ENCODE measurements at places on chromosomes 13 and 19. TPM values are rescaled to one million over a fixed set of nuclear protein-coding genes. Genes with fewer than 3 reads are reported as not detected.
A peak's percentile ranks its signal among the peaks of the same experiment; 100 is the strongest.

- no peak for DNase-seq
Observed at GRCh38 chr19:39046037-39046821, 13.9 kb upstream of the FBXO27 start.

DNA sequence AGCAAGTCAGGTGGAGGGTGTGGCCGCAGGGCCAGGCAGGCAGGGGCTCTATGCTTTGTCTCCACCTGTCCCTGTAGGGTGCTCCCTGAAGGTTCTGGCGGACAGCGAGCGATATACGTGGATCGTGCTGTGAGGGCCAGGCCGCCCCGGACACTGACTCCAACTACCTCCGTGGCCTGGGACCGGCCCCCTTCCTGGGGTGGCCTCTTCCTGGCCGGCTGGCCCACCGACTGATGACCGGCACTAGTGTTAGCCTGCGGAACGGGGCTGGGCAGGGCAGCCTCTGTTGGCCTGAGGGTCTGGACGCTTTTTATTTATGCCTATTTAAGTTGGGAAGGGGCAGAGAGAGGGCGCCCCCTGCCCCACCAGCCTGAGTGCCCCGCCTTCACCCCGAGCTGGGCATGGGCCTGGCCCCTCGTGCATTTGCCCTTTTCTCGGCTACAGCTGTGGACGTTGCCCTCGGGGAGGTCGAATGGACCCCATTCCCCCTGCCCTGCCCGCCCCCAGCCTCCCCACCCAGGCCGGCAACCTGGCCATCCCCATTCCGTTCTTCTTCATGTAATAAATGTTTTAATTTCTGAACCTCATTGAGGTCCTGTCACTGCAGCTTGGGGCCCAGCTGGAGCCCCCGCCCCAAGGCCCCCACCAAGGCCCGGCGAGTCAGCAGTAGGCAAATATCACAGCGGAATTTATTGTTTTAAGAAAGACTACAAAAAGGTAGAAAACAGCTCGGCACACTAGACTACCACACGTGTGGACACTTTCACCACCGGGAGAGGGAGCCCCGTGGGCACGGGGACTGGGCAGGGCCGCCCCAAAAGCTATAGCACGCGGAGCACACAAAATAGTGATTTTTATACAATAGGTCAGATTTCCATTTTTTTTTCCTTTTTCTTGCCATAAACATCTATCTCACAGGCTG is 8.8 kb downstream of the DCAF15 start:
- no peak for DNase-seq

- DNase-seq: no peak
Observed at GRCh38 chr13:36086117-36086516, 45.1 kb downstream of the DCLK1 start.

DNA sequence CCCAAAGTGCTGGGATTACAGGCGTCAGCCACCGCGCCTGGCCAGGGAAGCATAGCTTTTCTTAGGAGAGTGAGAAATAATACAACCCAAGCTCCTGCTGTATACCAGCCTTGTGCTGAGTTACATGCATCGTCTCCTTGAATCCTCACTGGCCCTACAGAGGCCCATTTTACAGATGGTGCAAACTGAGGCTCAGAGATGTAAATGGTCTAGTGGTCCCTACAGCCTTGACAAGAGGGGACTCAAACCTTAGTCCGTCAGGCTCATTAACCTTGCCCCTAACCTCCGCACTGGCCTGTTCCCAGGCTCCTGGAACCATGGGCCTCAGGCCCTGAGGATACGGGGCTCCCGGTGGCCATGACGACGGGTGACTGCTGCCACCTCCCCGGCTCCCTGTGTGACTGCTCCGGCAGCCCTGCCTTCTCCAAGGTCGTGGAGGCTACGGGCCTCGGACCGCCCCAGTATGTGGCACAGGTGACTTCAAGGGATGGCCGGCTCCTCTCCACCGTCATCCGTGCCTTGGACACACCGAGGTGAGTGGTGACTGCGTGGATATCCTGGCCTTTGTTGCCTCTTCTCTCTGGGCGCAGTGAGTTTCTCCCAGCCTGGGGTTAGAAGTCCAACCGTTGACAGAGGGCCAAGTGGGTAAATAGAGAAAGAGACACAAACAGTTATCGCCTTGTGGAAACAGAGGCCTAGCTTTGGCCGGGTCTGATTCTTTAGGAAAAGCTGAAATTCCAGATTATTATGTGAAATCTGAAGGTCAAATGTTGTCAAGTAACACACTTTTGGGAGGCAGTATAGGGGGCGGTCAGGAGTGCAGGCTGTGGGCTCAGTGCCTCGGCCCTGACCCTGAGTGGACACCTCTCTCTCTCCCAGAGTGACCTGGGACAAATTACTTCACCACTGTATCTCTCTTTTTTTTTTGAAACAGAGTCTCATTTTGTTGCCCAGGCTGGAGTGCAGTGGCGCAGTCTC is 8.7 kb downstream of the MARCHF2 start:
- DNase-seq: no peak

DNA sequence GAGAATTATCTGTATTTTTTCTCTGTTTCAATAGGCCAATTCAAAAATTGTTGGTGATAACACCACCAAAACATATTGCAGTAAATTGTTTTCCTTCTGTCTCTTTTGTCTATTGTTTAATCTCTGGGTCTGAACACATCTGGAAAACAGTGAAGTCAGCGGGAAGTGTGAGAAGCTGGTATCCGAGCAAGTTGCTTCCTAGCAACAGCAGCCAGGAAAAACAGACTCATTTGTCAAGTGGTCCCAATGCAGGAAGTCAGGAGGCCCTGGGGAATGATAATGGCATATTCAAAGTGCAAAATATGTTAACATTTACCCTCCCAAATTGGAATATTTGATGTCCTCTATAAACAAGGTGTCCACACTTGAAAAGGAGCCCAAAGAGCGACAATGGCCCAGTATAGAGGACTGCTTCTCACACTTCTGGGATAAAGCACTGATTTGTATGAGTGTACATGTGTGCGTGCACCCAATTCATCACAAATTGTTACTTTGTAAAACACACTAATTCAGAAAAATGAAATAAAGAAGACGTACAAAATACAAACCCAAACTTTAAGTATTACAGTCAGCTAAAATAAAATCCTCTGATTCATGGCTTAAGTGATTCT is 515.0 kb downstream of the TBC1D4 start:
- DNase-seq: peak; percentile 44

The ZNF211 gene
- 42.6 TPM for polyA plus RNA-seq

The NLRP4 gene
- polyA plus RNA-seq: not detected
